Fibroblast of skin of back (primary cell): ENCODE measurements at places on chromosomes 13 and 19.

GRCh38 chr13:98083507-98083906 is 59.4 kb upstream of the FARP1 start:
- peak; percentile 98 for DNase-seq

DNA sequence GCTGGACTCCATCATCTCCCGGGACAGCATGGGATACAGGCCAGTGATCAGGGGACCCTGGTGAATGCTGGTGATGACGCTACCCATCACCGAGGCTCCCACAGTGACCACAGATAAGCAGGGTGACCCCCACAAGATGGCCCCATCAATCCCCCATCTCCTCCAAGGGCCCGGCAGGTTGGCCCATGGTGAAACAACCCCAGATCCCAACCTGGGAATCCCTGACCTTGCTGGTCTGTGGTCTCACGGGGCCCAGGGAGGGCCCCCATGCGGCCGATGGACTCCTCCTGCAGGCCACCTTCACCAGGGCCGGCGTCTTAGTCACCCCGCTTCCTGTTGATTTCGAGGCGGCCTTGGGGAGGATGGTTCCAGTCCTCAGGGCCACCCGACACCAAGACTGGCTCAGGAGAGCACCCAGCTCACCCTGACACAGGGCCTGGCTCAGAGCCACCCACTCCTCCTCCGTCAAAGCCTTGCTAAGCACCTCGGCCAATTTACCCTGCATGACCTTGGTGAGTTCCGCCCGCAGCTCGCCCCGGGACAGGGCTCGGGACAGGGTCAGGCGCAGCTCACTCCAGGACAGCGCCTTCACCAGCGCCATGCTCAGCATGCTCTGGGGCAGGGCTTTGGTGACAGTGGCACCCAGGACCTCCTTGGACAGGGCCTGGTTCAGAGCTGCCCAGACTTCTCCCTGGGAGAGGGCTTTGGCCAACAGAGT is 10.0 kb downstream of the IQCN start:
- DNase-seq: no peak

GRCh38 chr19:45158503-45159209 is 2.1 kb downstream of the NKPD1 start:
- DNase-seq: no peak

GRCh38 chr13:72963762-72964161 is 95.0 kb upstream of the KLF5 start:
- DNase-seq: no peak

DNA sequence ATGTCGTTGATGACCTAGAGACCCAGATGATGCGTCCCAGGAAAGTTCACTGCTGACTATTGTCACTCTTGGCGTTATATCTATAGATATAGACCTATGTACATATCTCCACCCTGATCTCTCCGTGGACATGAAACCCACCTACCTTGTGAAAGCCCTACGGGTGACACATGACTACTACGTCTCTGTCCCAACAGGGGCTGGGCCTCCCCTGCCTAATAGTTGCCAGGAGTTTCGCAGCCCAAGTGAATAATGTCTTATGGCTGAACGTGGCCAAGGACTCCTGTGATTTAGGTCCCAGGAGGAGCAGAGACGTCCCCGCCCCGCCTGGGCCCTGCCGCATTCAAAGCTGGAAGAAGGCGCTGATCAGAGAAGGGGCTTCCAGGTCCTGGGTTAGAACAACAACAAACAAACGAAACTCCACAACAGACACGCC is 4.9 kb upstream of the POU4F1 start:
- no peak for DNase-seq

GRCh38 chr19:49923055-49924003 is 5.7 kb upstream of the ATF5 start:
- DNase-seq: no peak

DNA sequence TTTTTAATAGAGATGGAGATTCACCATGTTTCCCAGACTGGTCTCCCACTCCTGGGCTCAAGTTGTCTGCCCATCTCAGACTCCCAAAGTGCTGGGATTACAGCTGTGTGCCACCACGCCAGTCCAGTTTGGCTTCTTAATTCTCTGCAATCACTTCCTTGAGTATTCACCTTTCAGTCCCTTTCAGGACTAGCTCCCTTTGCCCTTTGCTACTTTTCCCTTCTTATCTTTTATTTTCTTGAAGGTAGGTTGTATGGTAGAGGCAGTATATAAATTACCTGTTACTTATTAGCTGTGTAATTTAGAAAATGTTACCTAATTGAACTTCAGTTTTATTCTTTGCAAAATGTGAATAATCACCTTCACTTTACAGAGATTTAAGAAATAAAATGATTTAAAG is 285.8 kb downstream of the FGF9 start:
- DNase-seq: no peak

- DNase-seq: no peak
These were observed 12.4 kb upstream of the TMEM255B start for GRCh38 chr13:113746671-113747070.

- DNase-seq: peak; percentile 78
These were observed at the start of gene ZFP36 for GRCh38 chr19:39406656-39407409. Gene ZFP36 (plus strand): TSS chr19:39406847. CDS start chr19:39406905, 58 bp downstream.

- DNase-seq: peak; percentile 75
These were observed 517.7 kb downstream of the MYO16 start for GRCh38 chr13:109146912-109147647.

DNA sequence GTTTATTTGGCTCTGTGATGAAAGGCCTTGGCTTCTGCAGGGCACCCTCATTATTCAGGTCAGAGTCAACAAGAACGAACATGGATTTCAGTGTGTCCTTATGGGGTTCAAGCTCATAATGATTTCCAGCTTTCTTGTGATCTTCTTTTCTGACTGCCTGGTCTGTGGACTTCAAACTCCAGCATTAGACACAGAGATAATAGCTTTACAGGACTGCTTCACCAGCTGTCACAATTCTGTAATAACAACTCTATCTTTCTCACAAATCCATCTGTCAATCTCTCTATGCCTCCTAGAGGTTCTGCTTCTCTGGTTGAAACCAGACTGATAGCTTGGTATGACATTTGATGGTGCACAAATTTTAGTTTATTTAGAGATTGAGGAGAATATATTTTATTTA is 13.1 kb upstream of the SLITRK6 start:
- no peak for DNase-seq

DNA sequence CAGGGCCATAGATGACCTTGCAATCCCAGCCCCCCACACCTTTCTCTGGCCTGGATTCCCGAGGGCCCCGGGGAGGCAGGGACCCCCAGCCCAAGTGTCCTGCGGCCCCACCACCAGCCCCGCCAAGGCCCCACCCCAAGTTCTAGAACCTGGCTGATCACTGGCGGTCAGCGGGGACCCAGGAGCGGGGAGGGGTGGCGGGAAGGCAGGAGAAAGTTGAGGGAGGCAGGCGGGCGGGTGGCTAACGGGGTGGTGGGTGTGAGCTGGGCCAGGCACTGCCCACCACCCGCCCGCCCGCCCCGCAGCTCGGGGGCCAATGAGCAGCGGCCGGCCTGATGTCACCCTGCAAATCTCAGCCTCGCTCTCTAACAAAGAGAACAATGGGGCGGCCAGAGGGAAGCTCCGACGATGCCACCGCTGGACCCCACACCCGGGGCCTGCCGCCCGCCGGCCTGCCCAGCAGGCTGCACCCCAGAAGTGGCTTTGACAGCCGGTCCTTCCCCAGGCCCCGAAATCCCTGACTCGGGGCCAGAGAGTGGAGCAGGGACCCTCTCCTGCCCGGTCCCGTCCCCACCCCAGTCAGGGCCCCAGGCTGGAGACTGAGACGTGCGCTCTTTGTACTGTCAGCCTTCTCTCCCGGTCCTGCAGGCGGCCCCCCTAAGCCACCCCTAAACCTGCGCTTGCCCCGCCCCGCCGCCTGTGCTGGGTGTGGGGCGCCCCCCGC is 1.6 kb downstream of the MEX3D start:
- peak; percentile 87 for DNase-seq

GRCh38 chr19:41323430-41324125 is 13.6 kb downstream of the CCDC97 start:
- peak; percentile 99 for DNase-seq

GRCh38 chr19:13056052-13056660 is 46.5 kb downstream of the LYL1 start:
- DNase-seq: peak; percentile 83

GRCh38 chr13:76459863-76460262 is 426.3 kb downstream of the KCTD12 start:
- DNase-seq: no peak

DNA sequence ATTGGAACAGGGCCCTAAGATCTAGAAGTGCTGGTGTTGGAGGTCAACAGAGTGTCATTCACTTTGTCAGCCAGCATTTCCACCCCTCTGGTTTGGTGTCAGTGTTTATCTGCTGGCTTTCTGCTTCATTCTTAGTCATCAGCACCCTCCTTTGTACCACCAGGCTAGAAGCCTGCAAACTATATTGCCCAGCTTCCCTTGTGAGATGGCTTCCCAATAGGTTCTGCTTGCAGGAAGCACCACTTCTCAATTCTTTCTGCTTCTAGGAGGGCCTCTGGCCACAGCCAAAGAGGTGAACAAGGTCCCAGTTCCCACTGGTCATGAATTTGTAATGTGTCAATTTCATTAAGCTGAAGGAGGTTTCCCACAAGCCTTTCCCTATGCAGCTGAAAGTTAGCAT is 36.4 kb upstream of the CALM3 start:
- no peak for DNase-seq

GRCh38 chr13:84962141-84962750 is 837.0 kb downstream of the SLITRK6 start:
- no peak for DNase-seq

DNA sequence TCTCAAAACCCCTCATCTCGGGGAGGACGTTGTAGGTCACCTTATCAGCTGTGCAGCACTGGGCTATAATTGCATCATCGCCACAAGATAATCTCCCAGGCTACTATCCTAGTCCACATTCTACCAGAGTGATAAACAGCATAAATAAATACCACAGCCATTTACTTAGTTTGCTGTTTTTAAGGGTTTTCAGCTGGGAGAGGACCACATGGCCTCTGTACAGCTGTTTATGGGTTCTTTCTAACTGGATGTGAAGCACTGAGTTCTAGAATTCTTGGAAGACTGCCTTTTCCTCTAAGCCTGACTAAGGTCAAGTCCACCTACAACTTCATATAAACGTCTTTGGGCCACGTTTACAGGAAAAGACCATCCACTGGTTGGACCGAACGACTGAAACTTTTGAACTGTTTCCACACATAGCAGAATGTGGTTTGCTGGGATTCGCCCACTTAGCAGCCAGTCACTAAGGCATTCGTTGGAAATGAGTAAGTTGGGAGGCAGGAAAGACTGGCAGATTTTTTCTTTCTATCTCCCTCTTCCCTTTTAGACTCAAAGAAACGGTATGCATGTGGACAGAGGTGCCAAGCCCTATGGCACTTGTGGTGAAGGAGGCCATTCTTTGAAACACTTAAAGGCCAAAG is 752.5 kb upstream of the SGCG start:
- DNase-seq: no peak

GRCh38 chr13:79407349-79407979 is 1.4 kb upstream of the RBM26 start:
- no peak for DNase-seq

DNA sequence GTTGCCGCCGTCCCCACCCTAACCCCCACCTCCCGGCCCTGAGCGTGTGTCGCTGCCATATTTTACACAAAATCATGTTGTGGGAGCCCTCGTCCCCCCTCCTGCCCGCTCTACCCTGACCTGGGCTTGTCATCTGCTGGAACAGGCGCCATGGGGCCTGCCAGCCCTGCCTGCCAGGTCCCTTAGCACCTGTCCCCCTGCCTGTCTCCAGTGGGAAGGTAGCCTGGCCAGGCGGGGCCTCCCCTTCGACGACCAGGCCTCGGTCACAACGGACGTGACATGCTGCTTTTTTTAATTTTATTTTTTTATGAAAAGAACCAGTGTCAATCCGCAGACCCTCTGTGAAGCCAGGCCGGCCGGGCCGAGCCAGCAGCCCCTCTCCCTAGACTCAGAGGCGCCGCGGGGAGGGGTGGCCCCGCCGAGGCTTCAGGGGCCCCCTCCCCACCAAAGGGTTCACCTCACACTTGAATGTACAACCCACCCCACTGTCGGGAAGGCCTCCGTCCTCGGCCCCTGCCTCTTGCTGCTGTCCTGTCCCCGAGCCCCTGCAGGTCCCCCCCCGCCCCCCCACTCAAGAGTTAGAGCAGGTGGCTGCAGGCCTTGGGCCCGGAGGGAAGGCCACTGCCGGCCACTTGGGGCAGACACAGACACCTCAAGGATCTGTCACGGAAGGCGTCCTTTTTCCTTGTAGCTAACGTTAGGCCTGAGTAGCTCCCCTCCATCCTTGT is 6.4 kb downstream of the YIPF2 start:
- no peak for DNase-seq

DNA sequence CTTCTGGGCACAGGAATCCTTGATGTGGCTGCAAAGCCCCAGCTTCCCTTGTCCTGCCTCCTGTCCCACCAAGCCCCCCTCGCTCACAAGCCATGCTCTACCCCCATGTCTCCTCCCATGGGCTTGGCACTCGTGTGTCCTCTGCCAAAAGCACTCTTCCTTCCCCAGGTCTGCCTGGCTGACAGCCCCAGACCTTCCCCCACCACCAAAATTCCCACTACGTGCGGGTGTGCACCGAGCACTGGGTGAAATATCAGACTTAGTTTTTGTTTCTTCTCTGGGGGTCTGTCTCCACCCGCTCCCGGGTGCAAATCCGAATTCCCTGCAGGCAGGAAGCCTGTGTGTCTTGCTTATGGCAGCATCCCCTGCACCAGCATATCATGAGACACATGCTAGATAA is 5.9 kb upstream of the VSTM2B start:
- DNase-seq: no peak

DNA sequence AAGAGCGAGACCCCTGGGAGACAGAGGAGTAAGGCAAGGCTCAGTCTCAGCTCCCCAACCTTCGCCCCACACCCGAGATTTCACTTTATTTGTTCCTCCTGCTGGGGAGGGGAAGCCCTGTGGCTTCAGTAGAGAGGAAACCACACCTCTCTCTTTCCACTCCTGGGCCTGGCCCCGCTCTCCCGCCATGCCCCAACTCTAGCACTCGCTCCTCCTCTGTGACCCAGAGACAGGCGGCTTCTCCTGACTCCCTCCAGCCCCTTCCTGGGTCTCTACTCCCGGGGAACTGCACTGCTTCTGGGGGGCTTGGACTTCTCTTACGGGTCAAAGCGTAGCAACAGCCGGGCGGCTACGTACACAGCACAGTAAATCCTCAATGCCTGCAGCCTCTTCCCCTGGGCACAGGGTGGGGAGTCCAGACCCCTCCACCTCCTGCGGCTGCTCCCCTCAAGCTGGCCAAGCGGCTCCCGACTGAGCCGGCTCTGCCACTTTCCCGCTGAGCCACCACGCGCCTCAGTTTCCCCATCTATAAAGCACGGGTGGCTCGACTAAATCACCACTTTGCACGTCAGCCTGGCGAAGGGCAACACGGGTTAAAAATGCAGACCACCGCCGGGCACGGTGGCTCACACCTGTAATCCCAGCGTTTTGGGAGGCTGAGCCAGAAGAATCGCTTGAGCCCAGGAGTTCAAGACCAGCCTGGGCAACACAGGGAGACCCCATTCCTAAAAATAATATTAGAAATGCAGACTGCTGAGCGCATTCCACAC is 1.4 kb downstream of the RNF126 start:
- DNase-seq: no peak
